Activated CD4-positive, alpha-beta T cell treated with anti-CD3 and anti-CD28 coated beads for 36 hours (primary cell): ENCODE measurements at places on chromosomes 4 and X.

GRCh38 chrX:43269201-43269600, 386.9 kb upstream of the MAOA start:
- DNase-seq: no peak

- no peak for DNase-seq
Observed at GRCh38 chr4:187889651-187890050, 105.9 kb upstream of the ZFP42 start.

DNA sequence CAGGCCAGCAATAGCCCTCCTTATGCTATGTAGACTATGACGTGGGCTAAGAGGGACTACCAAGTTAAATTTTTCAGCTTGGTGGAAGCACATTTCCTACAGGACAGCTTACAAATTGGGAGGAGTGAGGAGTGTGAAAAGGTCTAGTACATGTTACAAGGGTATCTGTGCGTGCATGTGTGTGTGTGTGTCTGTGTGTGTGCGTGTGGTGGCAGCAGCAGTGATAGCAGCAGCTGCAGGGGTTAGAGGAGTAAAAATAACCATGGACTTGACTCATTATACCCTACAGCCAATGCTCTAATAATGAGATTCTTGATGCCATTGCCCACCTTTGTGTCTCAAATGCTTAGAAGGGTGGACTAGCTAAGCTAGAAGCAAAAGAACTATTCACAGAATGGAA, 88.6 kb downstream of the SLC9A7 start:
- DNase-seq: no peak

- no peak for DNase-seq
Observed at GRCh38 chr4:87882861-87883260, 50.1 kb downstream of the MEPE start.

DNA sequence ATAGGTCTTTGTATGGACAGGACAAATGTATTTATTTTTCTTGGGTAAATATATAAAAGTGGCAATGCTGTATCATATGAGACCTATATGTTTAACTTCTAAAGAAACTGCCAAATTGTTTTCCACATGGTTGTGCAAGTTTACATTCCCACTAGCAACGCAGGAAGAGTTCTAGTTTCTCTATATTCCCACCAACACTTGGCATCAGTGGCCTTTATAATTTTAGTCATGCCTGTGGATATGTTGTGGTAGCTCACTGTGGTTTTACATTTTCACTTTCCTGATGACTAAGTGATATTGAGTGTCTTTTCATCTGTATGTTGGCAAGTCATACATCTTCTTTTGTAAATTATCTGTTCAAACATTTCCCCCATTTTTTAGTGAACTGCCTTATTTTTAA, 126.0 kb downstream of the EMCN start:
- no peak for DNase-seq

GRCh38 chr4:156662921-156663320, 308.7 kb downstream of the PDGFC start:
- no peak for DNase-seq

- DNase-seq: peak; percentile 35
Observed at GRCh38 chr4:2930758-2931511, 32.3 kb downstream of the NOP14 start.
